ENCODE measurements at places on chromosomes 13 and 19.

DNA sequence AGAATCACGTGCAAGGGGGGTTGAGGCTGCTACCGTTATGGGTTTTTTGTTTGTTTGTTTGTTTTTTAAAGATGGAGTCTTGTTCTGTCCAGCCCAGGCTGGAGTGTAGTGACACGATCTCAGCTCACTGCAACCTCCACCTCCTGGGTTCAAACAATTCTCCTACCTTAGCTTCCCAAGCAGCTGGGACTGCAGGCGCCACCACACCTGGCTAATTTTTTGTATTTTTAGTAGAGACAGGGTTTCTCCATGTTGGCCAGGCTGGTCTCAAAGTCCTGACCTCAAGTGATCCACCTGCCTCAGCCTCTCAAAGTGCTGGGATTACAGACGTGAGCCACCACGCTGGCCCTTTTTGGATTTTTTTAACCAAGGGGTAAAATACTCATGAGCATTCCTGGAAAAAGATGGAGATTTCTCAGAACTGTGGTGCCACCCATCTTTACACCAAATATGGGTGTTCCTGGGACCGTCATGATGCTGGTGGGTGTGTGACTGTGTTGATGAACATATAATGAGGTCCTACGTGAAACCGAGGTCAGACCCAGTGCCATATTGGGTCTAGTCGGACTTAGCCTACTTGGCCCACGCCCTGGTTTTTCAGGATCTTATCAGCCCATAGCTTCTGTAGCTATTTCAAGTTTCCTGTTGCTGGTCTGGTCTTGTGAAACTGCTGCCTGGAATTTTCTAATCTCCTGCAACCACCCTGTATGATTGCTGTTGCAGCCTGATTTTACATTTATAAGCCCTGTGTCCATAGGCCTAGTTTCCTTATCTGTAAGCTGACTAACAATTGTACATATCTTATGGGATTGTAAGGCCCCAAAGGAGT, 6.2 kb downstream of the PPP1R15A start:
- no peak for DNase-seq

DNA sequence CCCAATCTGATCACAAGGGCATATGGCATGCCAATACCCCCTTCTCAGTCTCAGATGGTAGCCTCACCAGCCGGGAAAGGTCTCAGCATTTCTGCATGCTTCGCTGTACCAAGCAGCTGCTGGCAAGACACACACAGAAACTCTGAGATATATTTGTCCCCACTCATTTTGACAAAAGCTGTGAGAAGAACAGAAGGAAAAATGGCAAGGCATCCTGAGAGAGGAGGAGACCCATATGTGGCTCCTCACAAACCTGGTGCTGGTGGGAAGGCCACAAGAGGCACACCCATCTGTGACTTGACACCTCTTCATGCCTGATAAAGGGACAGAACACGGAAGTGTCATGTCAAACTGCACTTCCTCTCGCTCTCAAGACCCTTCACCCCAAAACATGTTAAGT, 36.7 kb upstream of the DOCK9 start:
- DNase-seq = no peak

- no peak for DNase-seq
Measured at GRCh38 chr13:61286148-61286745, 129.4 kb downstream of the PCDH20 start.

- peak; percentile 4 for DNase-seq
Measured at GRCh38 chr19:39599116-39599515, 3.2 kb upstream of the LGALS13 start.

GRCh38 chr19:16829010-16829821, at the start of gene SIN3B:
Gene SIN3B (plus strand): TSS chr19:16829398. CDS start chr19:16829421, 23 bp downstream.
- DNase-seq = peak; percentile 74

DNA sequence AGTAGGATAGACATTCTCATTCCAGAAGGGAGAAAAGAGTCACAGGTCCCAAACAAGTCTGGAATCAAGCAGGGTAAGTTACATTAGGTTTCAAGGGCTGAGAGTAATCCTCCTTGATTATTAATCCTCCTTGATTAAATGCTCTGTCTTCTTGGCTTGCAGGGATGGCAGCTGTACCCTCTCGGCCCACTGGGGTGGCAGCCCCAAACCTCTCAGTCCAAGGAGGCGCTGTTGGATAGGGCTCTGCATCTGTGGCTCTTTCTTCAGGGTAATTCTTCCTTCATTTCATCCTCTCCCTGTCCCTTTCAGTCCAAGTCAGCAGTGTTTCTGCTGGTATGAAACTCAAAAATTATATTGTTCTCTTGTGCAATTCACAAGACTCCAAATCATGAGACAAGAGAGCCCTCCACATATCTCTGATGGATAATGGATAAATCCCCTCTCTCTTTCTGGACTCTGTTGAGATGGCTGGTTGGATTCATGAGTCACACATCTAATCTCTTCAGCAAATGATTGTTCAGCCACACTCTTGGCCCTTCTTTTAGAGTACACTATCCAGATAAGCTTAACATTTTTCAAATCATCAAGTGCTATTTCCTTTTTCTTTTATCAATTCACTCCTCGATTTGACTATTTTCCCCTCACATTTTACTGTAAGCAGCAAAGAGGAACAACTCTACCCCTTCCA, 323.7 kb upstream of the HTR2A start:
- DNase-seq = no peak

GRCh38 chr13:33362986-33363727, 77.6 kb upstream of the STARD13 start:
- no peak for DNase-seq

DNA sequence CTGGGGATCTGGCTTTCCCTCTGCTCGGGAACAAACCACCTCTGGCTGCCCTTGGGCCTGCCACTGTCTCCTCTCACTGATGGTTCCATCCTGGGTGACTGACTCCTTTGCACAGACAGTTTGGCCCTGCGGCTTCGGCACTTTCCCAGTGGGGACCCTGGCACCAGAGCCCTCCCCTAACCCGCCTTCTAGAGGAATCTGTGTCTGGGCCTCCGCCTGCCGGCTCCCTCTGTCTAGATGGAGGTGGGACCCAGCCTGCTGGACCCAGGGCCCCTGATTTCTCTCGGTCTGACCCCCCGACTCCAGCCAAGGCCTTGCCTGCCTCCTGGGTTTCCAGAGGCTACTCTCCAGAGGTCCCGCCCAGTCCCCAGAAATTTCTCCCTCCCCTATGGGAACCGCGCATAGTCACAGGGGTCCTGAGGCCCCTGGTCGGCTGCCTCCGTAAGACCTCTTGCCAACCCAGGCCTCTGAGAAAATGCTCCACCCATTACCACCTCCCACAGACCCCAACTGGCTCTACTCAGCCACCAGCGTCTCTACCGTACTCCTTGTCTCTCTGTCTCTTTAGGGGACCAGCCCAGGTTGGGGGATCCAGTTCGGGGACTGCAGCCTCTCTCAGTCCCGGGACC, 2.7 kb downstream of the CCDC106 start:
- DNase-seq = no peak

GRCh38 chr19:15128162-15128770, 21.1 kb downstream of the SYDE1 start:
- DNase-seq = no peak

GRCh38 chr13:36875961-36876360, 44.1 kb downstream of the SMAD9 start:
- DNase-seq = no peak

- no peak for DNase-seq
Measured at GRCh38 chr13:97913206-97913605, 40.3 kb upstream of the IPO5 start.
